ENCODE measurements at places on chromosomes 3 and 15.

DNA sequence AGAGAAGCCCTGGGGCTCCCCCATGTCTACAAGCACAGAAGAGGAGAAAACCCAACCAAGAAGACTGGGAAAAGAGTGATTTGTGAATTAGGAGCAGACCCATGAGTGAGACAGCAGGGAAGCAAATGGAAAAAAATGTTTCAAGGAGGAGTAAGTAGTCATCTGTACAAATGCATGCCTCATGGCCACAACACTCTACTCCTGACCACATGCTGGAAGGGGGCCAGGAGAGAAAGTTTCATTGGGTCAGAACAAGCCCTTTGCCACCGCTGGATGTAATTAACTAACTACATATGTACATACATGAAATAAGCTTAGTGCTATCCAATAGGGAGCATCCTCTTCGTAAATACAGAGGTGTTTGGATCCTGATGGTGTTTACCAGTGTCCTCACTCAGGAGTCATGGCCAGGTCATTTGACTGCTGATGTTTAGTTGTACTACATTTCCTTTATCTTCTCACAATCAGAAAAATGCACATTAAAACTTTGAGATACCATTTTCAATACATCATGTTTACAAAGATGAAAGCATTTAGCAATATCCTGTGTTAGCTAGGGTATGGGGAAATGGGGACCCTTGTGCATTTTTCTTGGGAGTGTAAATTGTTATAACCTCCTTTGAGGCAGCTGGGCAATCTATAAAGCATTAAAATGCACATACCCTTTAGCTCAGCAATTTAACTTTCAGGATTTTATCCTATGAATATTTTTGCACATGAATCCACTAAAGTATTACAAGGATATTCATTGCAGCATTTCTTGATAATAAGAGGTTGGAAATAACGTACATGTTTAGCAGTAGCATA, 27.1 kb downstream of the CLRN1 start:
- no peak for DNase-seq

DNA sequence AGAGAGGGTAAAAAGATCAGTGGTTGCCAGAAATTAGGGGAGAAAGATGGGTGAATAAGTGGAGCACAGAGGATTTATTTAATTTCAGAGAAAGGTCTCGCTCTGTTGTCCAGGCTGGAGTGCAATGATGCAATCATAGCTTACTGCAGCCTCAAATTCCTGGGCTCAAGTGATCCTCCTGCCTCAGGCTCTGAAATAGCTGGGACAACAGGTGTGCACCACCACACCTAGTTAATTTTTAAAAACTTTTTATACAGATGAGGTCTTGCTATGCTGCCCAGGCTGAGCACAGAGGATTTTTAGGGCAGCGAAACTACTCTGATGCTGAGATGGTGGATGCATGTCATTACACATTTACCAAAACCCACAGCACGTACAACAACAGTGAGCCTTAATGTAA, 20.9 kb upstream of the TLE3 start:
- no peak for DNase-seq

GRCh38 chr3:141261472-141262307, 30.1 kb downstream of the PXYLP1 start:
- peak; percentile 11 for DNase-seq

GRCh38 chr3:16030342-16030741, 144.1 kb upstream of the GALNT15 start:
- DNase-seq, result no peak

DNA sequence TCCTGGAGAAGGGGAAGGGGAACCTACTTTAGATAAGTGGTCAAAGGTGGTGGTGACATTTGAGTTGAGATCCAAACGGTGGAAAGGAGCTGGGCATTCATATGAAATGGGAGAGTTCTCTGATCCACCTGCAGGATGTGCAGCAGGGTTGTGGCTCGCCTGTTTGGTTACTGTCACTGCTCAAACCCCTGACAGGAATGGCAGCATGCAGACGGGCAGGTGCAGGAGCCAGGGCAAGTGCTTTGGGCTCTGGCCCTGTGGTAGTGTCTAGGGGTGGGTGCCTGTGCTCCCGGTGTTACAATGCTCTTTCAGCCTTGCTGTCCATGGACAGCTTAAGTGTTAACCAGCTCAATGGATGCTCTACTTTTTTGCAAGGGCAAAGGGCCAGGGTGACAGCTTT, 18.5 kb downstream of the PAQR9 start:
- no peak for DNase-seq

DNA sequence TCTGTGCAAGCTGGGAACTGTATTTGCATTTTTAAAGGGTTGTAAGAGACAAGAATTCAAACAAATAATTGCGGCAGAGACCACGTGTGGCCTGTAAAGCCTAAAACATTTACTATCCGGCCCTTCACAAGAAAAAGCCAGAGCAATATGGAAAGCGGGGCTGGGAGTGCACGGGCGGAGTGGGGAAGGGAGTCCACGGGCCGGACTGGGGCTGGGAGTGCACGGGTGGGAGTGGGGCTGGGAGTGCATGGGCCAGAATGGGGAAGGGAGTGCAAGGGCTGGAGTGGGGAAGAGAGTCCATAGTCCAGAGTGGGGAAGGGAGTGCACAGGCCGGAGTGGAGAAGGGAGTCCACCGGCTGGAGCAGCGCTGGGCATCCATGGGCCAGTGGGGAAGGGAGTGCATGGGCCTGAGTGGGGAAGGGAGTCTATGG, 41.2 kb downstream of the KLF15 start:
- no peak for DNase-seq

- DNase-seq, result no peak
Observed at GRCh38 chr3:175940881-175941280, 1081.7 kb downstream of the NAALADL2 start.

DNA sequence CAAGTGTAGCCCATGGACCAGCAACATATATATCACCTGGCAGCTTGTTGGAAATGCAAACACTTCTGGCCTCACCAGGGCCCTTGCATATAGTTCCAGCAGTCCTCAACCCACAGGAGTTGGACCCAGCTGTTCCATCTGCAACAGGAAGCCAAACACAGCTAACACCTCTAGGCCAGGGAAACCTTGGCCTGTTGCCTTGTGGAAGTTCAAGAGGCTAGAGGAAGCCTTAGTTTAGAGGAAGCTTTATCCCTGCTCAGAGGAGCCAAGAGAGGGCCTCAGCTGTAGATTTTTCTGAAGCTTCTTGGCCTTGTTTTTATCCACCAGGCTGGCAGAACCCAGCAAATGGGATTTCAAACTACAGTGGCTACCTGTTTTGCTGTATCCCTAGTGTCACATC, 11.4 kb downstream of the FHIT start:
- no peak for DNase-seq

DNA sequence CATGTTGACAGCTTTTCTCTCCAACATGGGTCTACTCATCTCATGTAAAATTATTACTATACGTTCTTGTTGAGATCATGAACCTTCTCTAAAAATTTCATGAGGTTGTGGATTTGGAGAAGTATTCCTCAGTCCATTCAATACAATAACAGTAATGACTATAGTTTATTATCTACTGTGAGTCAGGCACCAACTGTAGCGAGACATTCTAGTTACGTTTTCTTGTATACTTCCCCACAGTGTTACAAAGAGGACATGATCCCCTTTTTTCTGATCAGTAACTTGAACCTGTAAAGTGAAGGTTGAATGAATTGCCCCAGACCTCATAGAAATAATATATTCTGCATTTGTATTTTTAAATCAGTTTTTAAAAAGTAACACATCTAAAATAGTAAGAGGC, 76.4 kb downstream of the AKAP13 start:
- no peak for DNase-seq

DNA sequence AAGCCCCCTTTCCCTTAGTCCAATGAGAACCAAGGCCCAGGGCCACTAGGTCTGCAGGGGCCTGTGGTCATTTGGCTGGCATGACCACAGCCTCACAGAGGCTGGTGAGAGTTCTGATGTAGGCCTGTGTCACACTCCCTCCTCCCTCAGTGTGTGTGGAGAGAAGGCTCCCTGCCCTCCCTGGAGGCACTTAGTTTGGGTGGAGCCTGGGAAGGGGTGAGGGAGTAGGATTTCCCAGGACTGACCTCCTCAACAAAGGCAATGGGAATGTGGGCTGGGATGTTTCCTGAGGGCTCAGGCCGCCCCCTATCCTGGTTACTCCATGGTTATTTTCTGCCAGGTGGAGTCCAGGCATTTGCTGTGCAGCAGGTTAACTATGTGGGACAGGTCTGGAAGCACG, 7.6 kb downstream of the TEX264 start:
- DNase-seq, result no peak

DNA sequence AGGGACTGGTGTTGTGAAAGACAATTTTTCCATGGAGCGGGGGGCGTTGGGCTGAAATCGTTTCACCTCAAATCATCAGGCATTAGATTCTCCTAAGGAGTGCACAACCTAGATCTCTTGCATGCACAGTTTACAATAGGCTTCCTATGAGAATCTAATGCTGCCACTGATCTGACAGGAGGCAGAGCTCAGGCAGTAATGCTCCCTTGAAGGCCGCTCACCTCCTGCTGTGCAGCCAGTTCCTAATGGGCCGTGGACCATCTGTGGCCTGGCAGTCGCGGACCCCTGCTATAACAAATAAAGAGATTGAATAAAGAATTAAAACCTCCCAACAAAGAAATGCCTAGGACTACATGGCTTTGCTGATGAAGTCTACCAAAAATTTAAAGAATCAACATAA, 25.3 kb upstream of the ANKRD28 start:
- no peak for DNase-seq

GRCh38 chr15:63514531-63514943, 10.1 kb downstream of the USP3 start:
- DNase-seq, result no peak

GRCh38 chr3:140284372-140284771, 349.4 kb downstream of the CLSTN2 start:
- no peak for DNase-seq

- DNase-seq, result no peak
Observed at GRCh38 chr3:192831801-192832347, 85.8 kb downstream of the MB21D2 start.

GRCh38 chr15:77839456-77839855, 206.7 kb upstream of the LINGO1 start:
- no peak for DNase-seq

GRCh38 chr15:49288391-49288790, 118.3 kb downstream of the GALK2 start:
- no peak for DNase-seq
